Upper lobe of right lung (tissue), 1 donor: ENCODE measurements at places on chromosomes 1 and 21.
A peak's percentile ranks its signal among the peaks of the same experiment; 100 is the strongest.

- H3K27me3 ChIP-seq = no peaks in the 10 kb centered on the region
- DNase-seq = no peak
- no peak overlapping the region for H3K4me3 ChIP-seq
- no peaks in the 10 kb centered on the region for H3K4me1 ChIP-seq
- H3K27ac ChIP-seq = no peak overlapping the region
Measured at GRCh38 chr1:221022331-221022730, 143.1 kb downstream of the HLX start.

DNA sequence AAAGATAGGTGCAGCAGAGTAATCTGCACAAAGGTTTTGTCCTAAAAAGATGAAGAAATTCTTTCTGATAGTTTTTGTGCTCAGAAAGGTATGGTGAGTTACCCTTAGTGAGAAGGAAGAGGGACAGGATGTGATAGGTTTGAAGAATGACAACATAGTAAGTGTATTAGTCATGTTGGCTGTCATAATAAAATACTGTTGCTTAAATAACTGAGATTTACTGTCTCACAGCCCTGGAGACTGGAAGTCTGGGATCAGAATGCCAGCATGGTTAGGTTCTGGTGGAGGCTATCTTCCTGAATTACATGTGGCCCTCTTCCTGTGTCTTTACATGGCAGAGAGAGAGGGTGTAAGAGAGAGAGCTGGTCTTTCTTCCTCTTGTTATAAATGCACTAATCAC is 965.2 kb downstream of the TTLL7 start:
- H3K36me3 ChIP-seq = no peaks in the 10 kb centered on the region
- H3K4me1 ChIP-seq = no peaks in the 10 kb centered on the region
- no peak overlapping the region for H3K27ac ChIP-seq
- no peaks in the 10 kb centered on the region for H3K27me3 ChIP-seq
- no peak overlapping the region for H3K4me3 ChIP-seq
- no peak for DNase-seq

- H3K27me3 ChIP-seq = no peaks in the 10 kb centered on the region
- H3K4me1 ChIP-seq = peaks cover 43% of the 10 kb centered on the region
- H3K27ac ChIP-seq = no peak overlapping the region
- H3K4me3 ChIP-seq = no peak overlapping the region
- no peak for DNase-seq
- H3K36me3 ChIP-seq = no peaks in the 10 kb centered on the region
Measured at GRCh38 chr21:45079351-45079750, 5.0 kb downstream of the ADARB1 start.

- H3K36me3 ChIP-seq = no peaks in the 10 kb centered on the region
- peak overlapping the region; percentile 98 for H3K27ac ChIP-seq
- no peaks in the 10 kb centered on the region for H3K27me3 ChIP-seq
Measured at GRCh38 chr1:183023601-183024316, 539 bp downstream of the LAMC1 start.
